ENCODE measurements at places on chromosomes 1 and 21.

- peak; percentile 98 for DNase-seq
Observed at GRCh38 chr1:155983191-155984024, 5.1 kb upstream of the ARHGEF2 start.

DNA sequence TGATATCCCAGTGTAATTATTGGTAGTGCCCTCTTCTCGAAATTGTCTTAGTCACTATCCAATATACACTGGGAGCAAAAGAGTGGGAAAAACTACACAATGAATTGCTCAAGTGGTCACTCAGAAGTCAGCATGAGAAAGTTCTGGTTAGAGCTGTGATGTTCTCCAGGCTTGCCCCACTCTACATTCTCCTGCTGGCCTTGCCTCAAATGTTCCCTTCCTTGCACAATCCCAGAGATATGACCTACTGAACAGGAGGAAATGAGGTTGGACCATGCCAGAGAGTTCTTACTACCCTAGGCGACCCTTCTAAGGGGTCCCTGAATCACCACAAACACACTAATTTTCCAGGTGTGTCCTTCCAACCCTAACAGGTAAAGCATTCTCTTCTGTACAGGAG, 40.8 kb downstream of the GLUL start:
- no peak for DNase-seq

DNA sequence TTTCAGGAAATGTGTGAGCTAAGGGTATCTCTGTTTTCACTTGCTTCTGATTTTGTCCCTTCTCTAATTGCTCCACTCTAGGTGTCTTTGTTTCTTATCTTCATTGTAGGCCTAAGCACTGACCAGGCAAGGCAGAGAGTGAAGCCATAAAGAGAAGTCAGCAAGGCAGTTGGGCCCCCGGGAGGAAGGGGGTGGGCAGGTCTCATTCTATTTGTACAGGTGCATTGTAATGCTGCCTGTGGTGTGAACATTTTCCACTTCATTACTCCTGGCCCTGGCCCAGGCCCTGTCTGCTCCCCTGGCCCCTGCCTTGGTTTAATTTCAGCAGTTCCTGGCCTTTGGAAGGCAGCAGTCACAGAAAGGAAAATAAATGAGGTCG, 86.4 kb upstream of the JUN start:
- DNase-seq, result peak; percentile 65

DNA sequence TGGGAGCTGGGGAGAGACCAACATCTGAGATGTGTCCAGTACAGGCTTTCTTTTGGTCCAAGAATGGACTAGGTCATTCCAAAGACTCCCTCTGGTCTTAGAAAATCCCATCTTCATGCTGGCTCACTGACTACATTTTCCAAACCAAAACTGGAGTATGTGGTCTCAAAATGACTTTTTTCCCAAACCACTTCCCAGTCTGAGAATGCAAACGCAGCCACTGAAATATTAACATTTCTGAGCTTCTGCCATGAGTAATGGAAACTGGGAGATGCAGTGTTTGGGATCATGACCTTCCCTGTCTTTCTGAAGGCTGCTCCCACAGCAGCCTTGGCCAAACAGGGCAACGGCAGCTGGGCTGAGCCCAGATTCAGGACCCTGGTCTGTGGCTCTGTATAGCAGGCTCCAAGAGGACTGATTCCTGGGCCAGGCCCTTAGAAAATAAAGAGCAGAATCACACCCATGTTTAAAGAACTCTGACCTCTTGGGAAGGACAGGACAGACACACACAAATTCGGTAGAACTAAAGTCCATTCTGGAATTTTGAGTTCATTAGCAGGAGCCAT, 62.1 kb upstream of the CNTN2 start:
- DNase-seq, result no peak

- no peak for DNase-seq
Observed at GRCh38 chr21:28333578-28334075, 659.0 kb downstream of the LTN1 start.

- no peak for DNase-seq
Observed at GRCh38 chr1:190649553-190649952, 171.9 kb upstream of the BRINP3 start.

DNA sequence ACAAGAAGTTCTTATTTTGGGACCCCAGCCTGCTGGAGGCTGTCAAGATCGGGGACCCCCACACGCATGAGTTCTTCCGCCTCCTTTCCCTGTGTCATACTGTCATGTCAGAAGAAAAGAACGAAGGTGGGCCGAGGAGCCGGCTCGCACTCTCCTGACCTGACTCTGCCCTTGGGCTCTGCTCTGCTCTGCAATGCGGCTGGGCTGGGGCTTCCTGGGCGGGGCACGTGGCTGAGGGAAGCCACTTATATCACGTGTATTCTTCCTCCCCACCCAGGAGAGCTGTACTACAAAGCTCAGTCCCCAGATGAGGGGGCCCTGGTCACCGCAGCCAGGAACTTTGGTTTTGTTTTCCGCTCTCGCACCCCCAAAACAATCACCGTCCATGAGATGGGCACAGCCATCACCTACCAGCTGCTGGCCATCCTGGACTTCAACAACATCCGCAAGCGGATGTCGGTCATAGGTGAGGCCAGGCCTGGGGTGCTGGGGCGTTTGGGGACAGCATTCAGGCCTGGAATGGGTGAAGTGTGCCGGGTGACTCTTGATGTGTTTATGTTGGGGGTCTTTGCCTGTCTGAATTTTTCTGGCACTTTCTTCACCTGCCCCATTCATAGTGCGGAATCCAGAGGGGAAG, 17.6 kb downstream of the ATP8B2 start:
- DNase-seq, result no peak

DNA sequence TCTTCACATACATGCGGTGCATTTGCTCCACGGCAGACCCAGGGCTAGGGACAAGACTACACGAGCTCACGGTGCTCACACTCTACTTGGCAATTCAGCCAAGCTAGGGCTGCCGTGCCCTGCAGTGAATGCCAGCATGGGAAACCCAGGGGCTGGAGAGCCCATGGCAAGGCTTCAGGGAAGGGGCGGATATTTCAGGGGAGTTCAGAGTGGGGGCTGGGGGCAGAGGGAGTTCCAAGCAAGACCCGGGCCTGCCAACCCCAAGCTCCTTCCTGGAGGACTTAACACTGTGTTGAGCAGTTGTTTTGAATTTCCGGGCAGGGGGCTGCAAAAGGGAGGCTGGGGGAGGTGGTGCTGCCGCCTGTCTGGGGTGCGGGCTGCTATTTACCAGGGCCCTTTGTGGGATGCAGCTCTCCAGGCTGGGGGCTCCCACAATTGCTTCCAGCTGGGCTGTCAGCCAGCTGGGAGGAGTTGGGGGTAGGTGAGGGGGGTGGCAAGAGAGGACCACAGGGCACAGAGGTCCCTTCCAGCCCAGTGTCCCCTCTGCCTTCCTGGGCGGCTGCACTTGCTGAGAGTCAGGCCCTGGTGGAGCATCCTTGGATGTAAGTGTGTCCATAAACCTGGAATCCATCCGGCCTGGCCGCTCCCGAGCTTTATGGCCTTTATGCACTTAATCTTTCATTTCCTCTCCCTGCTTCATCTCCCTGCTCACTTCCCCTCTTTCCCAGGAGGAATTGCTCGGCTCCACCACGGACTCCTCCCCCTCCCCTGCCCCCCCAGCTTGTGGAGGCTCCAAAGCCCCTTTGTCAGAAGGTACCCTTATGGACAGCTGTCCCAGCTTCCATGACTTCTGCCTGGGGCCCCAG, 55.8 kb upstream of the SSBP3 start:
- no peak for DNase-seq

- no peak for DNase-seq
Observed at GRCh38 chr1:29047142-29047541, 76.6 kb downstream of the TMEM200B start.

DNA sequence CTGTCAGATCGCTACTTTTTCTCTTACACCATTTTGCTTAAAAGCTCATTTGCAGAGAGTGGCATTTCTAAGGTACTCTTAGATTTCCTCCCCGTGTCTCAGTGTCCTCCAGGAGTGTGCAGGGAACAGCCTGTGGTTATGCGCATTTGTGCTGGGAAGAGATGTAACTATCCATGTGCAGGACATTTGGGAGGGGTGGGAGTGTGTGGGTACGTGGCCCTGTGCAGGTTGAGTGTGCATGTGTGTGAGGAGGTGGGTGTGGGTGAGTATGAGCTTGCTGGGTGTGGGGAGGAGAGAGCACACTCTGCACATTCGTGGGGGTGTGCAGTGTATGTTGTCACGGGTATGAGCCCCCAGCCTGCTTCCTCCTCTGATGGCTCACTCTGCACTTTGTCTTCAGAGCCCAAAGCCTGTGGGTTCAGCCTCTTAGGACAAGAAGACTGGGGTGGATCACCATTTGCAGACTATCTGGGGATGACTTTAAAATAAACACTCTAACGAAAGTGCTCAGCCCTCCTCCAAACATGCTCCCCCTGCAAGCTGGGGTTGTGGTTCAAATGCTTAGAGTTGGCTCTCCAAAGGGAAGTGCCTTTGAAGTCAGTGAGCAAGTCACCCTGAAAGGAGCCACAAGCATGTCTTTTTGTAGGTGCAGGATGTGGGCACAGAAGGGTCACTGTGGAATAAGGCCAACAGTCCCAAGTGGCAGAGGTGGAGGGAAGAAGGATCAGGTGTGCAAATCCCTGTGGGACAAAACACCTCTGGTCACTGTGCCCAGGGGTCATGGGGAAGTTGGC, 295.4 kb downstream of the RRAGC start:
- DNase-seq, result no peak

DNA sequence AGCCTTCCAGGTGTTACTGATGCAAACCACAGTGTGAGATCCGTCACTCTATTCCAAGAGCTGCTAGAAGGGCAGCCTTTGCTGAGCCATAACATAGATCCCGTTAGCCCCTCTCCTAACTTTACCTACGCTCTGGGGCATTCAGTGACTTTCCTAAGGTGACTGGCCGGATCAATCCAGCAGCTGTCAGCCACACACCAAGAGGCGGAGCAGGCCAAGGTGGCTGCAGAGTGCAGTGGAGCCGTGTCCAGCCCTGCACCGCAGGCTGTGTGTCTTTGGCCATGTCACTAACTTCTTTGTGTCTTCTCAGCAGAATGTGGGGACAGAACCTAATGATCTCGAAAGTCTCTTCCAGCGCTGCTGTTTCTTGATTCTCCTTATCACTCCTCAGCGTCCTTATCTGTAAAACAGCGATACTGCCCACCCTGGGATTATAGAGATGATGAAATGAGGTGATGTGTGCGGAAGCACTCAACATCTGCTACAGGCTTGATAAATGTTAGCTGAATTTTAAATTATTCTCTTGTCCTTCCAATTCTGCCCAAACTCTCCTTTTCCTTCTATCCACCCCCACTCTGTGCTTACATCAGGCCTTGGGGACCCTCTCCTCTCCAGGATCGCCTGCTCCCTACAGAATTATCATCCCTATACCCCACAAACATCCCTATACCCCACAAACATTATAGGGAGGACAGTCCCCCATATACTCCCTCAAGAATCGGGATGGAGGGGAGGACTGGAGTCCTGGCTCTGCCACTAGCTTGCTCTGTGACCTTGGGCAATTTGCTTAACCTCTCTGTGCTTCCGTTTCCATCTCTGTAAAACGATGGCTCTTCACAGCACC, 25.8 kb upstream of the LRRN2 start:
- DNase-seq, result no peak

DNA sequence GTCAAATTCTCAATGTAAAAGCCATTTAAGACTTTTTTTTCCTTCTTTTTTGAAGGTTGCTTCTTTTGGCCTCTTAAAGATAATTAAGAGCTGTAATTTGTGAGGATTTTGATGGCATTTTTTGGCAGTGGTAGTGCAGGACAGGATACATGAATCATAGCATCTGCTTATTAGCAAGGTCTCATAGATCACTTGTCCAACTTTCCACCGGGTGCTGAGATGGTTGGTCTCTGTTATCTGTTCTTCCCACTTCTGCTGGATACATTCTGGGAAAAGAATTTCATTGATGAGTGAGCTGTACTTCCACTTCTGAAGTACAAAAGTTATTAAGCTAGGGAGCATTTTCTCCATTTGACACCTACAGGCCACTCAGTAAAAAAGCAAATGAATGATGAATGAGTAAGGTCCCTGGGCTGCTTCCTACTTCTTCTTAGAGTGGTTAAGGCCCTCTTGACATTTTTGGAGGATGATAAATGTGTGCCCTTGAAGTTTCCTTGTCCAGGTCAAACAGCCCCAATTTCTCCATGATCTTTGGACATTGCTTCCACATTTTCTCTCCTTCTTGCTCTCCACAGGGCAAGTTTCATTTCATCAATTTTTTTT, 100.6 kb downstream of the ROR1 start:
- peak; percentile 17 for DNase-seq

DNA sequence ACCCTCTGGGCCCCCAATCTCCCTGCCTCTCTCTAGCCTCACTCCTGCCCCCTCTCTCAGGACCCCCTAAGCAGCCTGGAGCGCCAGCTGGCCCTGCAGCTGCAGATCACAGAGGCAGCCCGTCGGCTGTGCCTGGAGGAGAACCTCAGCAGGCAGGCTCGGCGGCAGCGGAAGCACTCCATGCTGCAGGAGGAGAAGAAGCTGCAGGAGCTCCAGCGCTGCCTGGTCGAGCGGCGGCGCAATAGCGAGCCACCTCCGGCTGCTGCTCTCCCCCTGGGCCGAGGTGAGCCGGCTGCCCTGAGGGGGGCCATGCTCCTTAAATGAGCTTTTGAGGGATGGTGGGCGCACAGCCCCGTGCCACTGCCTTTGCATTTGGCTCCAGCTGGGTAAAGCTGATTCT, 6.2 kb downstream of the INAVA start:
- no peak for DNase-seq

DNA sequence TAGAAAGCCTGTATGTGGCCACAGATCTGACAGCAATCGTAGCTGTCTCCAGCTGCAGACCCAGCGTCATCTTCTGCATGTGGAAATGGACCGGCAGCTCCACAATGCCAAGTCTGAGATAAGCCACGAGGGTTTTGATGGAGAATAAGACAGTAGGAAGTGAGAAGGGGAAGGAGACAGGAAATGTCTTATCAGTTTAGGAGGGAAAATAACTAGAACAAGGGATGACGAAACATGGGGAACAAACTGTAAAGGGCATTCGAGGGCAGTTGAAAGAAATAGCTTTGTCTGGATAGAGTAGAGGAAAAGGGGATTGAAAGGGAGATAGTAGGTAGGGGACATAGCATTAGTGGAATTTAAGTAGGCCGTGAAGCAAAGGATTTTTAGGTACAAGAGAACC, 74.0 kb upstream of the CTTNBP2NL start:
- no peak for DNase-seq

- no peak for DNase-seq
Observed at GRCh38 chr1:222079566-222079965, 337.7 kb upstream of the DUSP10 start.

DNA sequence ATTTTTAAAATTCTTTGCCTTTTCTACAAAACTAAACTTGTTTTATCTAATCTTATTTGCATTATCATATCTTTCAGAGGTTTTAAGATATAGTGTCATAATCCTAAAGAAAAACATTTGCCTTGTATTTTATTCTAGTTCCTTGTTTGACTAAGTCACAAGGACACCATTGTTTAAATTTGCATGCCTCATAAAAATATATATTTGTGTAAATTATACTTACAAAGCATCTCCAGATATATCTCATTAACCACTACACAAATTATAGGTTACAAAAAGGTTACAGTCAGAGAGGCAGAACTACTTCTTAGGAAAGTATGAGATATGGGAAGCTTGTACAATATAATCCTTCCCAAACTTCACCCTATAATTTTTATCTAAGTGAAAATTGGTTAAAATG, 4.2 kb upstream of the RGS13 start:
- DNase-seq, result no peak

GRCh38 chr1:206001476-206001888, 1.7 kb downstream of the RAB7B start:
- DNase-seq, result peak; percentile 92

Data from astrocyte of the spinal cord (primary cell).